Skeletal muscle cell (primary cell): ENCODE measurements at places on chromosomes 2 and 18.

- DNase-seq: no peak
Observed at GRCh38 chr2:28413899-28414295, 21.2 kb downstream of the FOSL2 start.

DNA sequence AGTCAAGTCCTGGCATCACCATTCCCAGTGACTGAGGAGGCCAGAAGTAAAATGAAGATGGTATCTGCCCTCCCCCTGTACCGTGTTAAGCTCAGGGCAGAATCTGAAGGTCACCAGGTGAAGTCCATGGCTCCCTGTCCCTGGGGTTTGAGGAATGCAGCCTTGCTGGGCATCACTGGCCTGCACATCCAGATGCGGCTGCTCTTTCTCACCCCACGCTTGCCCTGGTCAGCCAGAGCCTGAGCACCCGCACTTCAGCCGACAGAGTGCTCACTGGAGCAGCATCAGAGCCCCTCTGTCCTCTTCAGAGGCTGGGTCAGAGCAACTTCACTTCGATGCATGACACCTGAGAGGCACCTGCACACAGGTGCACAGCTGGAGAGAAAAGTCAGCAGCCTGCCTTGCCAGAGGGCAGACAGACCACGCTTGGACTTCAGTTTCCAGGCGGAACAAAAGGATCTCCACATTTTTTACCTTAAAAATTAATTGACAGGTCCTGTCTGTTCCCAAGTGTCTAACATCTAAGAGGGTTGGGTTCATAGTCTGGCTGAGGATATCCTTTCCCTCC is 267.3 kb downstream of the ANAPC1 start:
- DNase-seq: no peak

DNA sequence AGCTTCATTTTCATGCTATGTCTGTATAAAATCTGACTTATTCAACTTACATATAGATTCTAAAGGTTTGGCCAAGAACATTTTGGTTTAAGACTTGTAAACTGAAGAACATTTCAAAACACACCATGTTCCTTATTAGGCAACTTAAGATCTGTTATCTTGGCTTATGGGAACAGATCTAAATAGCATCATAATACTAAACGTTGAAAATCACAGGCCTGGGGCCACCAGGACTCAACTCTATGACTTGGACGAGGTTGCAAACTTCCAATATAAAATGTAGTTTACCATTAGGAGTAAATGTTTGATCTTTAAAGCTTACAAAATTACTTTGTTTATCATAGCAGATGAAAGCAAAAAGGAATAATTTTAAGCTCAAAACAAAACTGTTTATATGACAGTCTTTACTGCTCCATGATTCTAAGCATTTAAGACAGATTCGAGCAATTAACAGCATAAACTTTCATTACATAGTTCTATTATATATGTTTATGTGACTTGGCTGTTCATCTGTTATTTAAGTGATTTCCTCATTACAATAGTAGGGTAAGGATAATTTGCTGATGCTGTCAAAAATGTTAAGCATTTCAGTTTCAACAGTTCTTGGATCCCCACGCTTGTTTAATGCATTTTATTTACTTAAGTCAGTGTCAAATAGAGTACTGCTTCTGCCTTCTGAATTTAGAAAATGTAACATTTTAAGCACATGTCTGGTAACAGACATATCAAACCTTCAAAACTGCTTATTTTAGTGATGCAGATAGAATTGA is 8.3 kb downstream of the TCF4 start:
- DNase-seq: no peak

DNA sequence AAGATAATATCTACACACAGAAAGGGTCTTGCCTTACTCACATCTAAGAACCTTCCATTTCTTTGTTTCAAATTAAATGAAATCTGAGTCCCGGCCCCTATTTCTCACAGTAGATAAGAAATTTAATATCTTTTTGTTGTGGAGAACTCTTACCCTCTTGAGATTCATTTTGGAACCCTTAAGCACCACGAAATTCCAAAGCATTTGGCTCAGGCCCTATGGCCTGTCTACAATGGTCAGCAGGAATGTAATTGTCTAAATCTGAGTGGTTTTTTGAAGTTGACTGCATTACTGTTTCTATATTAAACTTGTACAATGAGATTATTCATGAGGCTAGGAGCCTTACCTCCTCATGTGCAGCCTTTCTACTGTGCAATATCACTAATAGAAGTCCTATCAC is 723.3 kb downstream of the TSN start:
- DNase-seq: no peak

- peak; percentile 53 for DNase-seq
Observed at GRCh38 chr2:8148260-8149006, 533.4 kb upstream of the ID2 start.
